ENCODE measurements at places on chromosomes 3 and 15.

- DNase-seq = no peak
Measured at GRCh38 chr3:119861681-119862080, 79.8 kb downstream of the NR1I2 start.

DNA sequence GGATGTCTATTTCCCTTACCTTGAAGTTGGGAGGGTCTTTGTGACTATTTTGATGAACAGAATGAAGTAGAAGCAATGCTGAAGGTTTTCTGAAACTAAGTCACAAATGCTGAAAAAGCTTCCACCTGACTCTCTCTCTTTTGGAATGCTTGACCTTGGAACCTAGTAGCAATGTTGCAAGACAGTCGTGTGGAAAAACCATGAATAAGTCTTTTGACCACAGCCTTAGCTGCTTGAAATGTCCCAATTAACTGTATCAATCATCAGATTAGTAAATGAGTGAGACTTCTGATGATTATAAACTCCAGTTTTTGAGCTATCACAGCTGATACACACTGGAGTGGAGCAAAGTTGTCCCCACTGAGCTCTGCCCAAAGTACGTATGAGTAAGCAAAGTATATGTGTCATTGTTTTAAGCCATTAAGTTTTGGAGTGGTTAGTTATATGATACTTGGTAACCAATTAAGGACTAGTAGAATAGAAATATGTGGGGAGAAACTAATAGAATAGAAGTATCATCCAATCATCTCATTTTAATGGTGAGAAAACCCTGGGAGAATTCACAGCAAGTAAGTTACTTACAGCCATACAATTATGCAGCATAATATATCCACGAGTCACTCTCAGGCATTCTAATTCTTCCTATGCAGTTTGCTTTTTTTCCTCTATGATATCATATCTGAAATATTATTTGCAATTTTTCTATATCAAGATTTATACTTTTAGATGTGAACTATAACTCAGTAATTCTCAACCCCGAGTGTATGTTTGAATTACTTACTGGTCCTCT lies 1010.6 kb downstream of the ROBO2 start:
- DNase-seq = no peak

DNA sequence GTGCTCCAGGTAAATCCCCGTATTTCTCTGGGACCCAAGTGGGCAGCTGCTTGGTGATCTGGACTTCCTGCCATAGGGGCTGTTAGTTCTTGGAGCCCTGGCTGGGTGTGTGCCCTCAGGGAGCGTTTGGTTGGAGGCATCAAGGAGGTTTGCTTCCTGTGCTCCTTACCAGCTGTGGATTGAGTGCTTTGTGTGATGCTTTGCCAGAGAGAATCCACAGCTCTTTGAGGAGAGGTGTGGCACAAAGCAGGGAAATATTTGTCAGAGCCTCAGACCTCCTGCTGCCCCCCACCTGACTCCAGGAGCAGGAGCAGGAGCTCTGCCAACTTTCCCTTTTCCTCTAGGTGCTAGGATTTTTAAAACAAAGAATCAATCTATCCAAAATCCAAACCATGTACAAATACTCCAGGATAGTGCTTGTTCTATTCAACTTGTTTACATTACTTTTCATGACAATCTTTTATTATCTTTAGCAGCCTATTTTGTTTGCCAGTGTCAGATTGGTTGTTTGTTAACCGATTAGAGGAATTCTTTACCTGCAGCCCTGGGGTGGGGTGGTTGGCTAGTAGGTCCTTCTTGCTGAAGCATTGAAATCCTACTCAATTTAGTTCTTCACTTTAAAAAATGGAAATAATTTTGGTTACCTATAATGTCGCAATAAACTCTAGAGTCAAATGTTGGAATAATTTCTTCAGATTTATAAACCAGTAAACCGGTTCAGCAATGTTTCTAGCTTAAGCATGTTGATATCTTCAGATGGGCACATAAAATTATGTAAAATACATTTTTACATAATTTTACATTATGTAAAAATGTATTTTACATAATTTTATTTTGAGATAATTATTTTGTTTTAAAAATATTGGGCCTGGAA lies 2.5 kb downstream of the CTDSPL start:
- DNase-seq = peak; percentile 50

GRCh38 chr3:69011096-69011730 lies 2.3 kb downstream of the EOGT start:
- DNase-seq = no peak
